ENCODE measurements at places on chromosomes 7 and 10.
A peak's percentile ranks its signal among the peaks of the same experiment; 100 is the strongest.

- DNase-seq: no peak
Measured at GRCh38 chr7:135183478-135183877, 13.0 kb upstream of the CYREN start.

DNA sequence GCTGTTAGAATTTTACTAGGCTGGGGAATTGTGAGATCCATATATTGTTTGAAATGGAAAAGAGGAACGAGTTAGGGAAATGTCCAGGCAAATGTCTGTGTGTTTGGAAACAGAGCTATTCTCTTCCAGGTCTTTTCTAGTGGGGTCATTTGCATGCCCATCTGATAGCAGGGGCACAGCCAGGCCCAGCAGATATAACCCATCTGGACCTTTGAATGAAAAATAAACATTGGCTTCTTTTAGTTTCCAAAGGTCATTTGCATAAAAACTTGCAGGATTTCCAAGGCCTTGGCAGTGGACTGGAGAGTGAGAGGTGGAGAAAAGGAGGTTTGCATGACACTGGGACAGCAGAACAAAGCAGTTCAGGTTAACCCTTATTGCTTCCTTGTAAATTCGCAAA lies 188.0 kb upstream of the GPR26 start:
- DNase-seq: no peak

GRCh38 chr7:137669706-137670105 lies 177.1 kb downstream of the DGKI start:
- no peak for DNase-seq

GRCh38 chr7:22425361-22425760 lies 68.4 kb upstream of the RAPGEF5 start:
- DNase-seq: no peak

GRCh38 chr10:121043124-121043849 lies 192.1 kb downstream of the WDR11 start:
- DNase-seq: no peak

GRCh38 chr10:5291501-5292195 lies 73.1 kb upstream of the UCN3 start:
- DNase-seq: peak; percentile 14

DNA sequence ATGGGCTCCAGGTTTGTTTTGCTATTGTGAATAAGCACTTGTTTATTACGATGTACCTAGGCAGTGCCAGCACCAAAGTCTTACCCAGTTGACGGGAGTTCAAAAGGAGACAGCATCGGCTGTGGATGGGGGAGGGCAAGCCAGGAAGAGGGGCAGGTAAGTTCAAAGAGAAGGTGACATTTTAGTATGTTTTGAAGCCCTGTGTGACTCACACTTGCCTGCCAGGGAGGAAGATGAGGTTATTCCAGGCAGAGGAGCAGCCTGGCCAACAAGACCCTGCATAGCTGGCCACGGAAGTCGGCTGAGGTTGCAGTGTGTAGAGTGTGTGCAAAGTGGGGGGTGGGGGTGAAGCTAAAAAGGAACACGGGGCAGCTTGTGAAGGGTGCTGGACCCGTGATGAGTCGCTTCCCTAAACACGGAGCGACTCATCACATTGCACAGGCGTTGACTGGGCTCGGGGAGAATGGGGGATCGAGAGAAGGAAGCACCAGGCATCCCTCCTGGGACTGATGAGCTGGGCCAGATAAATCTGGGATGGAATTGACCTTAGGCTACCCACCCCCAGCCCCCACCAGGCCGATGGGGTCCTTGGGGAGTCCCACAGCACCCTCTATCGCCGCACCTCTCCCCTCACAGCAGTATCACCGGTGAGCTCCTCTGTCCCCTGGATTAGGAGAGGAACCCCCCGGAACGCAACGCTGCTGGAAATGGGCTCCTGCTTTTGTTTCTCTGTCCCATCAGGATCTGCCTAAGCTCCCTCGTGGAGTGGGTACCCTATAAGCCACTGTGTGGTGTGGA lies 97.9 kb upstream of the IKZF1 start:
- no peak for DNase-seq
